ENCODE measurements at places on chromosomes 11 and 22.

- no peak for DNase-seq
Observed at GRCh38 chr22:20137671-20138416, 6.2 kb downstream of the ZDHHC8 start.

- DNase-seq = no peak
Observed at GRCh38 chr22:24370401-24370800, 57.0 kb upstream of the ADORA2A start.

GRCh38 chr11:1131033-1131911 lies 26.5 kb upstream of the MUC5AC start:
- DNase-seq = no peak

- DNase-seq = no peak
Observed at GRCh38 chr22:49521787-49522224, 305.9 kb downstream of the BRD1 start.

- DNase-seq = no peak
Observed at GRCh38 chr22:46390652-46391301, 55.3 kb downstream of the TRMU start.

DNA sequence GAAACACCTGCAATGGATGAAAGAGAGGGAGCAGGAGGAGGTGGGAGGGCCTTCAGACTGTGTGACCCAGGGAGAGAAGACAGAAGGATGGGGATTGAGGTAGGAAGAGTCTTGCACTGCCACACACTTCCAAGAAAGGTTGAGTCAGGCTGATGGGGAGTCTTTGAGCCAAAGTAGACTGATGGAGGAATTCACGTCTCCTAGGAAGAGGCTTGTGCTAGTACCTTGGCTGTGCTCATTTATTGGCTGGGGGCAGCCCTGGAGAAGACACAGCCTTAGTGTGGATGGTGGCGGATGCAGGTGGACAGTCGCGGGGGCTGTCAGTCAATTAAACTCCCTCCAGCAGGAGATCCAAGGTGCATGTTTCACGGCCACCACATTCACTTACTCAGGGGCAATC lies 16.2 kb upstream of the ACCSL start:
- no peak for DNase-seq

DNA sequence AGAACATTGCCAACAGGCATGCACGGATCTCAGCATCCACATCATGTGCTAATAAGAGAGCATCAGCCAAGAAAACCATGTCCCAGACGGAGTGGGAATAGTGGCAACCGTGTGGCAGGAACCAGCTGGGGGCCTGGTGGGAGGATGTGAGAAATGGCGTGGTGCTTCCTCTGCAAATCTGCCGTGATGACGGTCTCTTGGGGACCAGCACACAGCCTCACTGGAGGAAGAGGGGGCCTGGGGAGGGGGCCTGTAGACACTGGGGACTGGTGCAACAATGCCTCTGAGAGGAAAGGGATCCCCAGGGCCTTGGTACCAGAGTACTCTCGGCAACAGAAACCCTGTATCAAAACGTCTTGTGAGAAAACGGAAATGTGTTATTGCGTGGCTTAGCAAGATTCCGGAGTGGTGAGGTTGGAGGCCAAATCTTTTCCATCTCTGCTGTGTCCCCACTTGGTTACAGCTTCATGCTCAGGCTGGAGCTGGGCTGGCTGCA lies 154.3 kb upstream of the TBCEL start:
- DNase-seq = no peak

GRCh38 chr22:47370448-47371262 lies 608.2 kb downstream of the TBC1D22A start:
- DNase-seq = no peak

- DNase-seq = no peak
Observed at GRCh38 chr22:24404561-24405275, 22.7 kb upstream of the ADORA2A start.

GRCh38 chr11:18720091-18720807 lies 5.7 kb downstream of the IGSF22 start:
- DNase-seq = no peak

DNA sequence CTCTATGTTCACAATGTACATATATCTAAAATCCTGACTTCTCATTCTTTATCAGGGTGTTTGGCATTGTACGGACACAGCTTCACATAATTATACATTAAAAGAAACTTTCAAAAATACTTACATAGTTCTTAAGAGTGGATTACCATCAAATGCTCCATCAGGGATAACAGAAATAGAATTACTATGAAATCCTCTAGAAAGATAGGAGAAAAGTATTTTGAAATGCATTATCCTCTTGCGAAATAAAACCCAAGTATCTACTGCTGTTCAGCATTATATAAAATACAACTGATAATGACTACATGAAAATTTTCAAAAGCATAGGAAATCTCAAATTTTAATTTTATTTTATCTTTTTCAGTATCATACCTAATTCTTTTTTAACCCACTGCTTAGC lies 17.8 kb upstream of the CCDC34 start:
- DNase-seq = no peak

- no peak for DNase-seq
Observed at GRCh38 chr11:43685440-43685839, 4.9 kb downstream of the HSD17B12 start.

GRCh38 chr11:75371949-75372876 lies 20.8 kb upstream of the ARRB1 start:
- DNase-seq = no peak

DNA sequence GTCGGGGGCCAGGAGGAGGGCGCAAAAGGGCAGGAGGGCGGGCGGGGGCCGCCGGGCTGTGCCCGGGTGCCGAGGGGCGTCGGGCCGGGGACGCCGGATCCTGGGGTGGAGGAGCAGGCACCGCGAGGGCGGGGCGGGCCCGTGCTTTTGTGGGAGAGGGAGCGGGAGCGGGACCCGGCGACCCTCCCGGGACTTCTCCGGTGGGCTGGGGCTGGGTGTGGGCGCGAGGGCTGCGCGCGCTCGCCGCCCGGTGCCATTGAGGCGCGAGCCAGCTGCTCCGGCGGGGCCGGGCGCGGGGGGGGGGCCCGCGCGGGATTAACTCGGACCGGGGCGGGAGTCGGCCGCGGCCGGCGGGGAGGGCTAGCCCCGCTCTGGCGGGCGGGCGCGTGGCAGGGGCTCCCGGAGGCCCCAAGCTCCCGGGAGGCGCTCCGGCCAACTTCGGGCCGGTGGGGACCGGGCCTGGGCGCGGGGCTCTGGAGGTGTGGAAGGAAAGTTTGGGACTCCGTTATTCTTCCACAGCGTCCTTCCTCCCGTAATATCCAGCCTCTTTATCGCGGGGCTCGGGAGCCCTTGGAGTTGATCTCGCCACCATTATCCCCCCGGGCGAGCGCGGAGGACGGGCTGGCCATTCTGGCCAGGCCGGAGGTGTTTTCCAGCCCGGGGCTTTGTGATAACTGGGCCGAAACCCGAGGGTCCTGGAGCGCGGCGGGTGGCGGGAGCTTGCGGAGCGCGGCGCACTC lies 936 bp downstream of the CECR2 start:
- DNase-seq = no peak

DNA sequence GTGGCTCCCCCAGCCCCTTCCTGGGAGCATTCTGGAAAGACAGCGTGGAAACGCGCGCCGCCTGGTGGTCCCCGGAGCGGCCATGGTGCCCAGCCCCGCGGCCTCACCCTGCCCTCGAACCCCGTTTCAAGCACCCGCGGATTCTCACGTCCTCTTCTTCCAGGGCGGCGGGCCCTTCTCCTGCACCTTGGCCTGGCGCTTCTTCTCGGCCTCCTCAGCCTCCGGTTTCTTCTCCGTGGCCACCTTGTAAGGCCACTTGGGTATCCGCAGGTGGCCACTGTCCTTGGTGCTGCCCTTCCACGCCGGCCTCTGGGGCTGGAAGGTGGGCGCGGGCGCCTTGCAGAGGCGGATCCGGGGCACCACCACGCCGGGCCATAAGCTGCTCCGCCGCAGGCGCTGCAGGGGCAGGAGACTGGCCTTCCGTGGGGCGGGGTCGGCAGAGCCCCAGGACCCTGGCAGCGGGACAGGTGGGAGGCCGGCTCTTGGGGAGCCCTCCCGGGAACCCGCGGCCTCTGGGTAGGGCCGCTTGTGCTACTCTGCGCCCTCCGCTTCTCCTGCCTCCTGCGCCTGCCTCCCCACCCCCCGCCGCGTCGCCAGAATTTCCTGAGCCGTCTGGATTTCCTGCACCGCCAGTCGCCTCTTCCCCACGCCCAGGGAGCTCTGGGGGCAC lies 83.4 kb downstream of the TRIM51G start:
- DNase-seq = no peak

GRCh38 chr11:78467370-78467769 lies 49.8 kb upstream of the GAB2 start:
- no peak for DNase-seq

- no peak for DNase-seq
Observed at GRCh38 chr11:22699388-22699787, 33.0 kb downstream of the GAS2 start.

DNA sequence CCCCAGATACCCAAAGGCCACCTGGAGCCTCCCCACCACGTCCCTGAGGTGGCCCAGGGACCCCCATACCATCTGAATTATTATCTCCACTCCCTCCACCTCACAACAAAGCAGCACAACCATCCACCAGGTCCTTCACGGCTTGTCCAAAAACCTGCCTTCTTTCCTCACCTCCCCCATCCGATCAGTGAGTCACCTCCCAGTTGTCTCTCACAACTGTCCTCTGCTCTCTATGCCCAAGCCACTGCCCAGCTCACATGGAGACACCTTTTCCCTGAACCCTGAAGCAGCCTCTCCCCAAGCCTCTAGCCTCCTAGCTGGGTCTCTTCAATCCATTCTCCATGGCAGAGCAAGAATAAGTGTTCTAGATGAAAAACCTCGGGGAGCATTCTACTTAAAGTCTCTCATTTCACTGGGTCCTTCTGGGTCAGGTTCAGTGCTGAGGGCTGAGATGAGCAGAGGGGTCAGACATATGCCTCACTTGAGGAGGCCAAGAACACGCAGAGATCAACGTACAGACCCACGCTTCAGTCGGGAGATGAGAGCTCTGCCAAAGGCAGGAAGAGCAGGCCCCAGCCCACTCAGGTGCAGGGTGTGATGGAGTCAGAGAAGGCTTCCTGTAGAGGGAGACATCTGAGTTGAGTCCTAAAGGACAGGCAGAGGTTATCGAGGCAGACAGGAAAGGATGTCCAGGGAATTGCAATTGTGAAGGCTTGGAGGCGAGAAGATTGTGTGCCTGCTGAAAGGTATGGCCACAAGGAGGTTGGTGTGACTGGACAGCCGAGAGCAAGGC lies 74.7 kb downstream of the PDE2A start:
- DNase-seq = no peak

DNA sequence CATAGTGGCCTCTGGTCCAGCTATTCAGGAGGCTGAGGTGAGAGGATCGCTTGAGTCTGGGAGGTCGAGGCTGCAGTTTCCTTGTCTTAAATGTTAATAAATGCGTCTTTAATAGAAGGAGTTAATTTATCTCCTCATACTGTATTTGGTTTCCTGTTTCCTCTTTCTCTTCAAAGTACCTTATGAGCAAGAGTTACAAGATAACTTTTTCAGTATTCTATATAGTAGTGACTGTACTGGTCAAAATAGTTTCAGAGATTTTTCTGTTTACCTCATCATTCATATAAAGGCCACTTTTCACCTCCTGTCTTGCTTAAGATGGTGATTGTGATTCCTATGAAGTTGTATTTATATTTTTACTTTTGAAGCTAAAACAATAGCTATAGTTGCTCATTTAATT lies 50.9 kb downstream of the MCAM start:
- DNase-seq = no peak

DNA sequence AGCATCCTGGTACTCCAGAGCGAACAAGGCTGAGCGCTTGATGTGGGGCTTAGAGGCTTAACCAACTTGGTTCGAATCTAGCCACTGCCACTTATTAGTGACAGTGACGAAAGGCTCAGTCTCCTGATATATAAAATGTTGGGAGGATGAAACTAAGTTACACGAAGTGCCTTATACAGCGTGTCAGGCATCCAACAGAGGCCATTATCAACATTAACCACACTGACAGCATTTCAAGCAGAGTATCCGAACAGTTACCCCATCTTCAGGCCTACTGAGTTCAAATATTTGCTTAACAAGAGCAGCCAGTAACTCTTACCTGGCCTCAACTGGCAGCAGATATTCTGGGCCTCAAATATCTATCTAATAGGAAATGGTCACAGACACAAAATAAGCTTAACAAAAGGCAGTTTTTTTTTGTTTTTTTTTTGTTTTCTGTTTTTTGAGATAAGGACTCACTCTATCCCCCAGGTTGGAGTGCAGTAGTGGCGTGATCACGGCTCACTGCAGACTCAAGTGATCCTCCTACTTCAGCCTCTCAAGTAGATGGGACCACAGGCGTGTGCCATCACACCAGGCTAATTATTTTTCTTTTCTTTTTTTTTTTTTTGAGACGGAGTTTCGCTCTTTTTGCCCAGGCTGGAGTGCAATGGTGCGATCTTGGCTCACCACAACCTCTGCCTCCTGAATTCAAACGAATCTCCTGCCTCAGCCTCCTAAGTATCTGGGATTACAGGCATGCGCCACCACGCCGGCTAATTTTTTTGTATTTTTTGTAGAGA lies 2.9 kb downstream of the SERPIND1 start:
- DNase-seq = no peak

DNA sequence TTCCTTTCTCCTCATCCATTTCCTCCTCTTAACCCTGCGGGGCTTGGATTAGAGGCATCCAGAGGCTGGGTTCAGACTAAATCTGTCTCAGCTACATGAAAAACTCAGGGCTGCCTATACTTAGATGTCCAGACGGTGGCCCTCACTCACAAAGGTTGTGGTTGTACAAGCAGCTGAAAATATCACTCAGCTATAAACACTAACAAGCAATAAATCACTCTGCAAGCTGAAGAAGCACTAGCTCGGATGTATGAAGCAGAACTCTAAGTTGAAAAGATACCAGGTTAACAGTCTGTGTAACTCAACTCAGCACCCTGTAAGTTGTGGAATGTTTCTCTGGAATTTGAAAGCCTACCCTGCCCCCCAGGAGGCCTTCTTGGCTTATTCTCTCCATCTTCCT lies 82.9 kb downstream of the EXT2 start:
- DNase-seq = no peak

GRCh38 chr11:48004456-48004855 lies 24.1 kb downstream of the PTPRJ start:
- DNase-seq = no peak

- DNase-seq = no peak
Observed at GRCh38 chr11:64089915-64090805, 54.4 kb downstream of the FLRT1 start.

GRCh38 chr11:73451896-73452295 lies 75.7 kb downstream of the RELT start:
- no peak for DNase-seq

DNA sequence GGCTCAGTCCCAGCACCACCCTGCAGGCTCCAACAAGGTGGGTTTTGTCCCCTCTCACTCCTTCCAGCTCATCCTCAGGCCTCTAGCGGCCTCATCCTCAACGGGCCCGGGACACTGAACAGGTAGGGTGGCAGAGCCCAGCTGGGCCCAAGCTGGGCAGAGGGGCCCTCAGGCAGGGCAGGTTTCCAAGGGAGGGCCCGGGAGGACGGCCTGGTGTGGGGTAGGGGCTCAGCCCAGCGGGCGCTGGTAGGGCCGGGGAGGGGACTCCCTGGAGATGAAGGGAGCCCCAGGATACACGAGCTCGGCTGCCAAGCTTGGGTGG lies 2.5 kb upstream of the IFITM10 start:
- DNase-seq = no peak

DNA sequence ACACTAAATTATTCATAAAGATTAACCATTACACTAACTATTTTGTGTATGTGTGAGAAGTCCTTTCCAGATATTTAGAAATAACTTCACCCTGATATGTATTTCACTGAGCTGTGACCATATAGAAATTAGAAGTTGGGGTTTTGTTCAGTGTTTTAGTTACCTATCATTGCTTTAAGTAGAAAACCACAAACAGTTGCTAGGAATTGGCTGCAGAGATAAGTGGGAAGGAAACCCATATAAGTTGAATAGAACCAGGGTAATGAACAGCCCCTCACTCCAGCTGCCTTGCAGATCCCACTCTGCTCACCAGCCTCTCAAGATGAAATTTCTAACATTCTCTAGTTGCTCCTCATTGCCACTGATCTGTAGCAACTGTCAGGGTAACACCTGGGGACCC lies 10.3 kb downstream of the SRSF8 start:
- DNase-seq = no peak

Data from stimulated activated naive CD4-positive, alpha-beta T cell treated with Interleukin-2 at 50 U/mL for 16 hours (primary cell).